ENCODE measurements at places on chromosomes 11 and 22.
A peak's percentile ranks its signal among the peaks of the same experiment; 100 is the strongest.

GRCh38 chr11:43434893-43435292 is 76.2 kb downstream of the TTC17 start:
- DNase-seq, result no peak

GRCh38 chr11:134640536-134640935 is 228.5 kb upstream of the B3GAT1 start:
- DNase-seq, result no peak

GRCh38 chr11:105609341-105609781 is 512 bp upstream of the GRIA4 start:
- no peak for DNase-seq

GRCh38 chr11:95647355-95647754 is 142.2 kb downstream of the FAM76B start:
- DNase-seq, result no peak

- DNase-seq, result no peak
Measured at GRCh38 chr22:28254396-28254795, 335.3 kb upstream of the PITPNB start.

DNA sequence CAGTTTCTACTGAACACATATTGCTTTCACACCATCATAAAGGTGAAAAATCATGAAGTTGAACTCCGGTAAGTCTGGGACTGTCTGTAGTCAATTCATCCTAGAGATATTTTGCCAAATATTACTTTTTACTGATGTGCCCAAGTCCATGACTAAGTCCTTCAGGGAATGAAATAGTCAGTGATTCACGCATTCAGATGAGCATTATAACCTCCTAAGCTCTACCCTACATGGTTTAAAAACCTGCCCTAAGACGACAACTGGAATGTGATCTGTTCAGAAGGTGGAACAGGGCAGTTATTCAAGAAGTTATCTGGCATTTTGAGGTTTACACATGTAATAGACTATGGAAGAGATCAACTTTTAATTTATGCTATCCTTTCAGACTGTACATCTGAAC is 125.6 kb downstream of the TRPC6 start:
- no peak for DNase-seq

DNA sequence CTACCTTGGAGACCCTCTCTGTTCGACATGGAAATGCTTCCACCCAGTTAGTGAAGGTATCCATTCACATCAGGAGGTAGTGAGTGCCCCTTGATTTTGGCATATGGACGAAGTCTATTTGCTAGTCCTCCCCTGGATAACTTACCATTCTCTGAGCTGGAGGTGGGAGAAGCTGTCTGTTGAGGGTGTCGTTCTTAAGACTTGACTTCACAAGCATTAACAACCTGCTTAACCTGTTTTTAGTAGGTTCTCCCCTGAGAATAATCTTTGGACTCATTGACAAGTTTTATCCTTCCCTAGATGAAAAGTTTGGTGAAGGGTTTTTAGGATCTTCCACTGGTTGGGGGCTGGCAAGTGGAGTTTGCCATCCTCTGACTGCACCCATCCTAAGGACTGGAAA is 1053.8 kb upstream of the CNTN5 start:
- DNase-seq, result no peak

- no peak for DNase-seq
Measured at GRCh38 chr11:256952-257737, 20.4 kb downstream of the PSMD13 start.

DNA sequence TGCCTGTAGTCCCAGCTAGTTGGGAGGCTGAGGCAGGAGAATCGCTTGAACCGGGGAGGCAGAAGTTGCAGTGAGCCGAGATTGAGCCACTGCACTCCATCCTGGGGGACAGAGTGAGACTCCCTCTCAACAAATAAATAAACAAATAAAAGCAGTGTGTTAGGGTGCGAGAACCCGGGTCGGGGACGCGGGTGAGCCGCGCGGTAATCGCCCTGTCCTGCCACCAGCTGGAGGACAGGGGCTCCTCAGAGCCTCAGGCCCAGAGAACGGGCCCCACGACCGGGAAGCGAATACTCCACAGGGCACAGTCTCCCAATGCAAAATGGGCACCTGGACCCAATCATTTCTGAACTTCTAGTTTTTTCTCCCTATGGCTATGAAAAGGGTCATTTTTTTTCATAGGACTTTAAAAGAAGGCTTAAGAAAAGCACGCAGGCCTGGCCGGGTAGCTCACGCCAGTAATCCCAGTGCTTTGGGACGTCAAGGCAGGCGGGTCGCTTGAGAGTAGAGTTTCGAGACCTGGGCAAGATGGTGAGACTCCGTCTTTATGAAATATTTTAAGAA is 744 bp upstream of the MCM5 start:
- no peak for DNase-seq

- DNase-seq, result no peak
Measured at GRCh38 chr11:120442031-120442430, 69.5 kb upstream of the GRIK4 start.

DNA sequence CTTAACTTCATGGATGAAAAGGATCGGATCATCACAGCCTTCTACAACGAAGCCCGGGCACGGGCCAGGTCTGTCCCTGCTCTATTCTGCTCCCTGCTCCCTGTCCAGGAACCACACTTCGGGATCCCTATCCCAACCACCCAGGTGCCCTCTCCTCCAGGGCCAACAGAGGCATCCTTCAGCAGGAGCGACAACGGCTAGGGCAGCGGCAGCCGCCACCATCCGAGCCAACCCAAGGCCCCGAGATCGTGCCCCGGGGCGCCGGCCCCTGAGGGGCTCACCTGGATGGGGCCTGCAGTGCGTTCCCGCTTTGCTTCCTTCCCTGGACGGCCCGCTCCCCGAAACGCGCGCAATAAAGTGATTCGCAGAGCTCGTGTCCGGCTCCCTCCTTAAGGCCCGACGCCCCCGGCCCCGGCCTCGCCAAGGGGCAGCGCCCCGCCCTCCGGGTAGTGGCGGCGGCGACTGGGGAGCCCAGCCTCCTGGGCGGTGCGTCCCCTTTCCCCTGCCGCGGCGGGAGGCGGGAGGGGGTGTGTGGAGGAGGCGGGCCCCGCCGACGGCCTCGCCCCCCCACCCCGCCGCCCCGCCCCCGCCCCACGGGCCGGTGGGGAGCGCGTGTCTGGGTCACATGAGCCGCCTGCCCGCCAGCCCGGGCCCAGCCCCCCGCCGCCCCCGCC is at the start of gene VEGFB:
TSS of gene VEGFB (plus strand) at position 672 of the 674 bp plus-strand sequence. CDS start 250 bp downstream, outside the sequence.
- DNase-seq, result peak; percentile 43

DNA sequence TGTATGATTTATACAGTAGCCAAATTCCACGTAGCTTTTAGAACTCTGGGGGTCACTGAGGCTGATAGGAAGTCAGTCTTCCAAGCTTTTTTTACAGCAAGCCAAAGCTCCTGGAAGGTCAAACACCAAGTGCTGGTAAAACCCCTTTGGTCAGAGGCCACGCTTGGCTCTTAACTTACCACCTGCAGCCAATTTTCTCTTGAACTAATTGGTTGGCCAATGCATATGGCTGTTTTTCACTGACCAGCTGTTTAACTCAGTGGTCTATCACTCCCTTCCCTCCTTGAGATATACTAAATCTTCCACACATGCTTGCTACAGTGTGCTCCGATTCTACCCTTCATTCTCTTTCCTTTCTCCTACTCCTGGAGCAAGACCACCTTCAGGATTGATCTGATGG is 116.0 kb downstream of the FAR1 start:
- no peak for DNase-seq

GRCh38 chr11:114298710-114299109 is 2.5 kb downstream of the NNMT start:
- DNase-seq, result no peak

GRCh38 chr11:14587258-14587657 is 56.3 kb upstream of the PDE3B start:
- no peak for DNase-seq

DNA sequence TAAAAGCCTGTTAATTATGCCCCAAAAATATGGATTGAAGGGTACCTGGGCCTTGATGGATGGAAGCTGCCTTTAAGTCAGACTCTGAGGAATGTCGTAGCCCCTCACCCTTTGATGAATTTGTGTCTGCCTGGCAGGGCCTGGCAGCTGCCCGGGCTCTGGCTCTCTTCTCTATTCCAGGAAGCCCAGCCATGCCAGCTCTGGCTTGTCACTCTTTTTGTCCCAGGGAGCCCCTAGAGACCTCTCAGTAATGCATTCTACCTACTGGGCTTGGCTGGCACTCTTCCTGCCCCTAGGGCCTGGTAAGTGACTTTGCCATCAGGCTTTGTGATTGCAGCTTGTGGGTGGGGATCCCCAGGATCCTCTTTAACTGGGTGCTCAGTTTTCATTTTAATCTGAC is 103.8 kb downstream of the GRIK4 start:
- DNase-seq, result no peak

- no peak for DNase-seq
Measured at GRCh38 chr11:48025293-48025983, 45.1 kb downstream of the PTPRJ start.

DNA sequence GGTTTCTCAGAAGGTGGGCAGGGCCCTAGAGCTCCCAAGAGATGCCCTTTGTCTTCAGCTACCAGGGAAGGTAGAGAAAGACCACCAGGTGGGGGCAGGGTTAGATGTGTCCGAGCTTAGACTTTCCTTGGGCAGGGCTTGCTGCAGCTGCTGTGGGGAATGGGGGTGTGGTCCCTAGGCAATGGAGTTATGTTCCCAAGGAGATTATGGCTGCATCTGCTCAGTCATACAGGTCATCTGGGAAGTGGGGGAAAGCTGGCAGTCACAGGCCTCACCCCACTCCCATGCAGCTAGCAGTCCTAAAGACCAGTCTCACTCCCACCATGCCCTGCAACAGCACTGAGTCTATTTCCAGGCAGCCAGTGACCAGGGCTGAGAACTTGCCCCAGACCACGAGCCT is 29.5 kb downstream of the MMP27 start:
- DNase-seq, result no peak

- no peak for DNase-seq
Measured at GRCh38 chr11:108965306-108966001, 300.6 kb downstream of the DDX10 start.
